ENCODE measurements at places on chromosomes 2 and 18.

GRCh38 chr2:83990636-83991035 lies 468.4 kb downstream of the SUCLG1 start:
- no peak for DNase-seq

- peak; percentile 28 for DNase-seq
Measured at GRCh38 chr2:241703032-241703604, 1.3 kb downstream of the ING5 start.

DNA sequence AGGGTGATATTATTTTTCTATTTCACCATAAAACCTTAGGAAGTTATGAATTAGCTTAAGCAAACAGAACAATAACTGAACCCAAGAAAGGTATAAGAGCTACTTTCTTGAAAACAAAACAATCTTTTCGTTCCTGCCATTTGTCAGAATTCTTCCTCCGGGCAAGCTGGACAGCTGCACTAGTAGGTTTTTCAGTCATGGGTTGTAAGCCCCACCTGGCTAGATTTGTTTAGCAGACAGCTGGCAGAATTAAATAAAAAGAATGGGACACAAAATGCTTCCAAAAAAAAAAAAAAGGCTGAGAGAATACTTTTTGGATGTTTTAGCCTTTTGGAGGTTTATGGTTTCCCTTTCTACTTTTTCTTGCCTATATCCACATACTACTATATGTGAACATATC lies 694.1 kb downstream of the ARHGAP15 start:
- no peak for DNase-seq

GRCh38 chr2:18284331-18284730 lies 276.1 kb downstream of the RDH14 start:
- DNase-seq: no peak

DNA sequence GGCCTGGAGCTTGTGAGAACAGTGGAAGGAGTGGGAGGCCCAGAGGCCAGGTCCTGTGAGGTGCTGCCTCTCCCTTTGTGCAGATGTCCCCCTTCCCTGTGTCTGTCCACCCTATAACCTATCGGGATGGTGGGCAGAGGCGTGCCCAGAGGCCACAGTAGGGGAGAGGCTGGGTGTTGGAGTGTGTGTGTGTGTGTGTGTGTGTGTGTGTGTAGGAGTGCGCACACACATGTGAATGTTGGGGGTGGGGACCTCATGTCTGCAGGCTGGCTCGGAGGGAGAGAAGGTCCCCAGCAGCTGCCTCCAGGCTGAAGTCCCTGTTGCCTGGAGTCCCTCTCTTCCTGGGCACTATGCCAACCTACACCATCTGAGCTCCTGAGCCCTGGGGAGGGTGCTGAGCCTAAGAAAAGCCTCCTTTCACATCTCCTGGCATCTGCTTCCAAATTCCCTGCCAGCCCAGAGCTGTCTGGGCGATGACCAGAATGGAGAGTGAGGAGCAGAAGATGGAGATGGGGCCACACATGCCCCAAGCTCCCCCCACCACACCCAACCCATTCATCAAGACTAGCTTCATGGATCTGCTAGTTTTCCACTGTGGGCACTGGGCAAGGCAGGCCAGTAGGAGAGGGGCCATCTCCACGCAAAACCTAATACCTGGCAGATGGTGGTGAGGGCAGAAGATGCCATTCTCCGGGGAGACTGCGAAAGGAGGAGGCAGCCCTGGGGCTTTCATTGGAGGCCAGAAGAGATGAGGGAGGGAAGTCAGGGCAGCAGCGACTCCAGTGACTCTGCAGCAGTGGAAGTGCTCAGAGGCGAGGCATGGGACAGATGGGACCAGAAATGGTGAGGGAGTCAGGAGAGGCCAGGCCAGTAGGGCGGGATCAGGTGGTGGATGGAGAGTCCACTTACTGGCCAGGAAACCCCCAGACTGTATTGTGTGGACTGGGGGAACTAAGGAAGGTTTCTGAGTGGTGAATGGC lies 20.3 kb downstream of the KCNK3 start:
- no peak for DNase-seq

- DNase-seq: no peak
Measured at GRCh38 chr2:9709539-9710285, 78.9 kb upstream of the YWHAQ start.

- DNase-seq: no peak
Measured at GRCh38 chr2:87401726-87402345, 346.1 kb upstream of the PLGLB2 start.

DNA sequence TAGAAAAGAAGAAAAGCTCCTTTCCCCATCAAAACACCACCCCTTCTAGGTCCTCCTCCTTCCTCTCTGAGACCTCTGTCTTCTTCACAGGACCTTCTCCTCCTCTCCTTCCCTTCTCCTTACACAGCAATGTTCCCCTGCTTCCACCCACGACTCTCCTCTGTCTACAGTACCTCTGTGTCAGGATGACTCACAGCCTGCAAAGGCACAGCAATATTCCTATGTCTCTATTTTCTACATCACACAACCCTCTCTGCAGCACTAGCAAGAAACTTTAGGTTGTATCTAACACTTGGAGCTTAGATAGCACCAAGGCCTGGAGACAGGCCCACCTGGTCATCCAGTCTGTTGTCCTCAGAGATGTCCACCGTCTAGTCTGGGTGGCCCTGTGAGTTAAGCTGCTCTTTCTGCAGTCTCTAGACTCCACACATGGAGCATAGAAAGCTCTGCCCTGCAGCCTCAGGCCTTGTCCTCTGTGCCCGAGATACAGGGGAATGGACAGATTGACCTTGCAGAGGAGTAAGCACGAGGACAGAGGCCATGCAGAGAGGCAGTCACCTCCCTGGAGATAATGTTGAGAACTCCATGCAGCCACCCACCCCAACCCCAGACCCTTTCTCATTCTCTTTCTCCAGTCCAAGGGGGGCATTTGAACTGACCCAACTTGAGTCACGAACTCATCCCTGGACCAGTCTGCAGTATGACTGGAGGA lies 212.0 kb downstream of the TNS1 start:
- DNase-seq: peak; percentile 68

DNA sequence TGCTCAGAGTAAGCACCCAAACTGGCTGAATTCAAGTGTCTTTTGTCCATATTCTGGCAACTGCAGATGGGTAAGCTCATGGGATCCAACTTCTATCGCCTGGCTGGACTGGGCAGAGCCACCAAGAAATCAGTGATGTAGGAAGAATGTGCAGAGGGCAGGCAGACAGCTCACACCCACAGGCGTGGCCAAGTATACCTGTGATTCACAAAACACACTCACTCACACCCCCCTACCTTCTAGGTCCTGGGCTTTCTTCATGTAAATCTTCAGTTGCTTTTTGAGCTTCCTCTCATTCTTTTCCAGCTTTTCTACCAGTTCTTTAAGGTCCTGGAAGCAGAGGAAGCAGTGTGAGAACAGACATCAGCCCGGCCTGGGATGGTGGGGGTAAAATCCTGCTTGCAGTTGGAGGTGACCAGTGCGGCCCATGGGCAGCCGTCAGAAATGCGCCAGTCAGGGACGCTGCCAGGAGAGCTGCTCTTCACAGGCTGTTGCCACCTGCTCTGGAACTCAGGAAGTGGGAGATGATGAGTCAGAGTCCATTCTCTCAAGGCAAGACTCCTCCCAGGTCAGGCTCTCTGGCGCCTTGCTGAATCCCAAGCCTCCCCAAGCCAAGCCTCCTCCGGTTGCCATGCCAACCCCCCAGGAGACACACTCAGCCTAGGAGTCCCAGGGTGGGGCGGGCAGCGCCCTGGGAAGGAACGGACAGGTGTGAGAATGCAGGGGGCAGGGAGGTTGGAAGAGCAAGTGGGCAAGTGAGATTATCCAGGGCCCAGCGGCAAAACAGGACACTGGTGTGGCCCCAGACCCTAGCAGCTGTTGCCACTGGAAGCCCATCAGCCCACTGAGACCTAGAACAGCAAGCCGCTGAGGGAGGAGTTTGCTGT lies 36.2 kb upstream of the ACAA2 start:
- DNase-seq: peak; percentile 83
